ENCODE measurements at places on chromosomes 13 and 19.
A peak's percentile ranks its signal among the peaks of the same experiment; 100 is the strongest.

GRCh38 chr13:114296902-114297301, 15.5 kb downstream of the UPF3A start:
- DNase-seq: no peak

- DNase-seq: peak; percentile 77
Observed at GRCh38 chr19:16325641-16326400, 1.2 kb downstream of the KLF2 start.

DNA sequence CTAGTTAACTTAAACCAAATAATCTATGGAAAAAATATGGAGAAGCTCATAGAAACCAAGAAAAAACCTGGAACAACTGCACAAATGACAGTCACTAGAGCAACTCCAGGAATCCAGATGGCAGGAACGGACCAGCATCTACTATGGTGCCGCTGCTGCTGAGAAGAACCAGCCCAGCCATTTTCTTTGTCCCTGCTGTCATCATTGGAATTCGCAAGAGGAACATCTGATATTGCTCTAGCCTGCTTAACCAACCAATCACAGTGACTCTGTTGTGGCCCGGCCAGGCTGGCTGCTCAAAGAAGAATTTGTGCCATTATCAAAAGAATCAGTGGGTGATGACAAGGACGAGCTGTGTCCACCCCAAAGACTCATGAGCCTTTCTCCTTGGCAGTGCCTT, 33.1 kb upstream of the CEBPA start:
- DNase-seq: no peak

DNA sequence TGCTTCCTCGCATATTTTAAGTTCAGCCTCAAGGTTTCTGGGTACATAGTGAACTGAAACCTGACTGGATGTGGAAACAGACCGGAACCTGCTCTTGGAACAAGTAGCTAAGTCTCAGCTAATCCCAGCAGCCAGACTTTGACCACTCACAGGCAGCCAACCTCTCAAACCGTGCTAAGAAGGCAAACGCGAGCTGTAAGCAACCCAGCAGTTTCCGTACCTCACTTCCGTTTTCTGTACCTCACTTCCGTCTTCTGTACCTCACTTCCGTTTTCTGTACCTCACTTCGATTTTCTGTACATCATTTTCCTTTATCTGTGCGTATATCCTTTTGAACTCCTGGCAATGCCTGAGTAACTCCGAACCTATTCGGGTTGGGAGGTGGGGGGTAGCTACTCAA, 96.8 kb downstream of the SUCLA2 start:
- peak; percentile 13 for DNase-seq

DNA sequence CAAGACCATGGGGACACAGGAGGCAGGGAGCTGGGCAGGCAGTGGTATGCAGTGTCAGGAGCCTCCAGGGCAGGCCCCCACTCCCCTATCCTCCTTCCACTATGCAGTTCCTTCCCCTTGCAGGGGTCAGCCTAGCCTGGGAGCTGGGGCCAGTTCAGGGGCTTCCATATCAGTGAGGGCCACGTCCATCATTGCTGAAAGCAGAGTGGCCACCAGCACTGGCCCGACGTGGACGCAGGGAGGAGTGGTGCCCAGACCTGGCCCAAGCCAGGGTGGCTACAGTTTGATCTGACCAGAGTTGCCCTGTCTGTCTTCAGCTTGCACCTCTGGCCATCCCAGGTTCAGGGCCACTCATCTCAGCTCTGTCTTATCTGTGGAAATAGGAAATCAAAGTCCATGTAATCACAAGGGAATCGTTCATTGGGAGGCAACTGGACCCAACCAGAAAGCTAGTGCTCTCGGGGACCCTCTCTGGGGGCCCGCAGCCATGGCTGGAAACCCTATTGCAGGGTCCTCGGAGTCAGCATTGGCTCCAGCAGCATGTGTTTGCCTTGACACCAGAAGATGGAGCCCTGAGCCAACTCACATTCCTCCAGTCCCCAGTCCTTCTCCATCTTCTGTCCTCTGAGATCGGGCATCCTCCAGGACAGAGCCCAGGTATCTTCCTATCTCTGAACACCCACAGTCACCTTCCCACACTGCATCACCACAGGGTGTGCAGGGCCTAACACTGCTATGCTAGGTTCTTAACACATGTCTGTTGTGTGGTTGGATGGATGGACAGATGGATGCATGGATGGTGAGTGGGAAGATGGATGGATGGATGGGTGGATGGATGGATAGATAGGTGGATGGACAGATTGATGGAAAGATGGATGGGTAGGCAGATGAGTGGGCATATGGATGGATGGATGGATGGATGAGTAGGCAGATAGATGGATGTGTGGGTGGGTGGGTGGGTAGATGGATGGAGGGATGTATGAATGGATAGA, 75.7 kb upstream of the KCTD15 start:
- DNase-seq: no peak

- DNase-seq: no peak
Observed at GRCh38 chr13:102587916-102588315, 8.9 kb upstream of the TPP2 start.

GRCh38 chr13:35723053-35723461, 246.6 kb upstream of the MAB21L1 start:
- no peak for DNase-seq

DNA sequence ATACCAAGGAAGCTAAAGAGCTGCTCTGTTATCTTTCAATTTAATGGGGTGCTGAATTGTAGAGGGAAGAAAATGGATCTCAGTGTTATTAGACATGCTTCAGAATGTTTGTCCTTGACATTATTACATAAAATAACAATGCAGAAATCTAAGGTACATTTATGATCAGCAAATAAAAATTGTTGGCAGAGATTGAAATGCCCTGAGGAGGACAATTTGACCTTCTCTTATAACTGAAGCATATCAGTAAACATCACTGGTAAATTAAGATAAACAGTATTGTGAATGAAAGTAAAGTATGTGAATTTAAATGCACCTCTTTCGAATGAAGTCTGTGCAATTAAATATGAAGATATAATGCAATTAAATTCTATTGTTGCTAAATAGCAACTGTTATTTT, 1362.1 kb upstream of the ATXN8OS start:
- DNase-seq: no peak

DNA sequence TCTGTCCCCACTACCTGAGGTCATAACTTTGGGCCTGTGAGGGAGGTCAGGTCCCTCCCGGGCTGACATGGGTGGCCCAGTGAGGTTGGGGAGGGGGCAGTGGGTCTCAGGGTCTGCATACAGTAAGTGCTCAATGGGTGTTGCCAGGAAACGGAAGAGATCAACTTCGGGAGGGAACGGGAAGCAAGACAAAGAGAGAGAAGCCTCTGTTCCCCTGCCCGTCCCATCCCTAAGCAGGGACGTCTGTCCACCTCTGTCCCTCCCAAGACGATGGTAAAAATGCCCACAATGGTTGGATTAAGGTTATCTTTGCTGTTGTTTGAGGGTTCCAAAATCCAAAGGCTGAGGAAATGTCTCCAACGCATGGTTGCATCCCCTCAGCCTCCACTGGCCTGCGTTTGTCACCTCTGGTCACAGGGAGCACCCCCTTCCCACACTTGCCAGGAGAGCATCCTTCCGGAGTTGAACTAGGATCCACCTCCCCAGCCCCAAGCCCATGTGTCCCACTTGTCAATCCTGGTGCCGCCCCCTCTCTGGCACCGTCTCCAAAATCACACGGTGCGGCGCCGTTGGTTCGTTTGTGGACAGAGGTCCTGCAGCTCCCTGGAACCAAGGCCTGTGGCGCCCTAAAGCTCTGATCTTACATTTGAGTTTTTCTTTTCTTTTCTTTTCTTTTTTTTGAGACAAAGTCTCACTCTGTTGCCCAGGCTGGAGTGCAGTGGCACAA, 774 bp upstream of the HOMER3 start:
- no peak for DNase-seq

- no peak for DNase-seq
Observed at GRCh38 chr13:41588899-41589298, 131.5 kb downstream of the RGCC start.

DNA sequence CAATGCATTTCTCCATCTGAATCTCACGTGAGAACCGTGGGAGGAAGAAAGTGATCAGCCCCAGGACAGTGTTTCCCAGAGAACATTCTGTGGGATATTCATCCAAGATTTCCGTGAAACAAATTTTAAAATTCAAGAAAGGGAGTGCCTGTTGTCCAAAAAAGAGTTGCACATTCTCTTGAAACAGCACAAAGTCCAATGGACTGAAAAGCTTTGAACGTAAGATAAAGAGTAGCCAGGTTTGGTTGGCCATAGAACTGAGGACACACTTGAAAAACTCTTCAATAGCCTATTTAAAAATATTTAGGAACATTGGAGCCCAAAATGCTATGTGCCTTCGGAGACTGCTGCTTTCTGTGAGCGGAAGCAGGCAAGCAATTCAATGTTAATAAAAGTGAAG, 353.9 kb downstream of the MYO16 start:
- DNase-seq: no peak

DNA sequence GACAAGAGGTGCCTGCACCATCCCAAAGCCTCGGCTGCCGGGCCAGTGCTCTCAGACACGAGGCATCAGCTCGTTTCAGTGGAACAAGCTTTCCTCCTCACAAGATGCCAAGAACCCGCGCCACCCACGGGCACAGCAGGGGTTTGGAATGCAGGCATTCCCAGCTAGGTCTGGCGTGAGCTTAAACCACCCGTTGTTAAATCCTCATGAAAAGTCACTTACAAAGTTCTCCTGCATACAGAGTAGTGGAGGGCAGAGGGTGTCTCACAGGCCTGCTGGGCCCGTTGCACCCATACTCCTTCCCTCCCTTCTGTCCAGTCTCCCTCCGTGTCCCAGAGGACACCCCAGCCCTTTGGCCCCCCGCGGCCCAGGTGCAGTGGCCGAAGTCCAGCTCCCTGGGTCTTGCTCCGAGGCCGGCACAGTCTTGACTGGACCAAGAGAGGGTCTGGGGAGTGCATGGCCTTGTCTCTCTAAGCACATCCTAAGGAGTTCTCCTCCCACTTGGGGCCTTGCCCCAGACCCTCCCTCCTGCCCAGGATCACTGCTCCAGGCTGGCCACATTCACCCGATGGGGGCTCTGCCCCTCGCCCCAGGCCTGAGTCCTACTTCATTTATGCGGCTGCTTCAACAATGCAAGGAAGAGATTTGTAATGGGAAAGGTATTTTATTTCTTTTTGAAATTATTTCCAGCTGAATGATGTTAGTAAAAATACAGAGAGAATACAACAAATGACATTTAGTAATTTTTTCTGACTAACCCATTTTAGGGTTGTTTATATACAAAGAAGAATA, 35.2 kb upstream of the GRTP1 start:
- DNase-seq: no peak

DNA sequence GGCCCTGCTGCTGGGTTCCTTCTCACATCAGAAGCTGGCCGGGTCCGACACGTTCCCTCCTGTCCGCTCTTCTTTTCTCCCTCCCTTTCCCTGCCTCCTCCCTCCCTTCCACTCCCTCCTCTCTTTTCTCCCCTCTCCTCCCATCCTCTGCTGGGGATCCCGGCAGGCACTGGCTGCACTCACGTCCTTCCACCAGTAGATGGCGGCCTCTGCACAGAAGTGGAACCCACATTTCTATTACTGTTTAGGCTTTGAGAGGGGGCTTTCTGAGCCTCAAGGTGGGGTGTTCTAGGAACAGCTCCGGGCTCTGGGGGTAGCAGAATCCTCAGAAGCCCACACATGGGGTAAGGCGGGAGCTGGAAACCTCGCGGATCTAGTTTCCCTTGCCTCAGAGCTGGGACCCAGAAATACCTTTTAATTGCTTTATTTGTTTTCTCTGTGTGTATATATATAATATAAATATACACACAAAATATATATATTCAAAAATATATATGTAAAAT, 294.2 kb downstream of the ZNF536 start:
- DNase-seq: peak; percentile 24

- no peak for DNase-seq
Observed at GRCh38 chr13:33510350-33510970, 224.9 kb upstream of the STARD13 start.

- no peak for DNase-seq
Observed at GRCh38 chr13:92196591-92197256, 798.3 kb downstream of the GPC5 start.

- no peak for DNase-seq
Observed at GRCh38 chr19:5751709-5752108, 31.3 kb downstream of the CATSPERD start.

- DNase-seq: no peak
Observed at GRCh38 chr13:105202354-105202753, 1333.1 kb downstream of the EFNB2 start.

GRCh38 chr13:85808811-85809210, 9.6 kb upstream of the SLITRK6 start:
- no peak for DNase-seq

DNA sequence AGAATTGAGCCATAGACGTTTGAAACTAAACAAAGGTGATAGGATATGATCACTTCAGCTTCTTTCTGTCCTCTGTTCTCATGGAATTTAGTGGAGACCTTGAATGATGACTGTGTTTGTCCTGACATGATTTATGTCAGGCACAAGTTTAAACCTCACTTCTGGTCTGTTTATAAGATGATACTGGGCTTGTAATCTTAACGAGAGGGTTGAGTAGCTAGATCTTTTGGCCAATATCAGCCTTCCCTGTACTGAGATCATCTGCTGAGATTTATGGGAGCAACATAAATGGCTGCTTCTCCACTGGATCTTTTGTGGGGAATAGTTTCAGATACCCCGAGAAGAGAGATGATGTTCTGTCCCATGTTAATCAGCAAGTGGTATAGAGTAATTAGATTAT, 121.8 kb upstream of the OBI1 start:
- no peak for DNase-seq

DNA sequence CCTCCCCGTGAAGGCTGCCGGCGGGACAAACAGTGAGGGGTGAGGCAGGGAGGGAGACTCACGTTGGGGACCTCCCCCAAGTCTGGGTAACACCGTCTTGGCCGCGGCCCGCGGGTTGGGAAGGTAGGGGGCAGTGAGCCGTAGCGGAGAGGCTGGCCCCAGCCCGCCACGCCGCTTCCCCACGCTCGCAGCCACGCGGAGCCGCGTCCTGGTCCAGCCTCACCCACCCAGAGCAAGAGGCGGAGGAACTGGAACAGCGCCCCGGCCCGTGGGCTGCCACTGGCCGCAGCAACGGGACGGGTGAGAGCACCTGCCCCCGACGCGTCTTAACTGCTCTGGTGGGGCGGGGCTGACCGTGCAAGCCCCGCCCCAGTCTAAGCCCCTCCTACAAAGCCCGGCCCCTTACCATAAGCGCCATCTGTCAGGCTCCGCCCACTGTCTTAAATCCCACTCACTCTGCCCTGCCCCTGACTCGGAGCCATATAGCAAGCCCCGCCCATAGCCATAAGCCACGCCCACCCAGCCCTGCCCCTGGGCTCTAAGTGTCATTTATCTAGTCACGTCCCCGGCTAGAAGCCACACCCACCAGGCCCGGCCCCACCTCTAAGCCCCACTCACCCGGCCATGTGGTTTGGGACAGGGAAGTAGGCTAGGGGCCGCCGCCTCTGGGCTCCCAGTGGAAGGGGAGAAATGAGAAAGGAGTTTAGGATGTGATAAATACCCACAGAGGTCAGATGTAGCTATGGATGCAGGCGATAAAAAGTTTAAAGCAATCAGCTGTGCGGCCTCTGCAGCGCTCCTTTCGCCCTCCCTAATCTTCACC, 2.1 kb upstream of the CCL25 start:
- DNase-seq: peak; percentile 90
